Activated naive CD8-positive, alpha-beta T cell treated with anti-CD3 and anti-CD28 coated beads for 36 hours (primary cell): ENCODE measurements at places on chromosomes 1 and 21. TPM values are rescaled to one million over a fixed set of nuclear protein-coding genes. Genes with fewer than 3 reads are reported as not detected.

The ESPN gene
- total RNA-seq: 0.44 TPM

The PADI1 gene
- total RNA-seq: not detected

The EMC1 gene
- 49.9 TPM for total RNA-seq

The KRTAP7-1 gene
- not detected for total RNA-seq

The USH2A gene
- not detected for total RNA-seq

The FMO1 gene
- total RNA-seq: not detected

The PLA2G2D gene
- not detected for total RNA-seq

The ANGPTL7 gene
- total RNA-seq: not detected

The SPRR1A gene
- total RNA-seq: not detected

The SPATA21 gene
- not detected for total RNA-seq

- DNase-seq: no peak
Measured at GRCh38 chr1:99590578-99591209, 55.2 kb upstream of the PALMD start.

DNA sequence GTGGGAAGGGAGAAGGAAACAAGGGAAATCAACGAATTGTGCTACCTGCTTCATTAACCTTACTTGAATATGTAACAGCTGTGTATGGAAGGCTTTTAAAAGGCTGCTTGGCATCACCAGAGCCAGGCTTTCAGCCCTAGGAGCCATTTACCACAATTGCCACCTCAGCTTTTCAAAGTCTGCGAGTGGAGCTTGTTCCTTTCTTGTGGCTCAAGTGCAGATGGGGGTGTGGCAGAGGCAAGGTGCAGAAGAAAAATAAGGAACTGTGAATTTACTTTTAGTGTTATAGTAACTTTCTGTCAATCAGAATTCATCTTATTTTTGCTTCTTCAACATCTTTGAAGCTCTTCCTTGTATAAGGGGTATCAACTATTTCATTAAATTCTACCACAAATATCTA is 17.6 kb downstream of the CLCA2 start:
- no peak for DNase-seq

- no peak for DNase-seq
Measured at GRCh38 chr1:59137968-59138367, 158.9 kb upstream of the FGGY start.

DNA sequence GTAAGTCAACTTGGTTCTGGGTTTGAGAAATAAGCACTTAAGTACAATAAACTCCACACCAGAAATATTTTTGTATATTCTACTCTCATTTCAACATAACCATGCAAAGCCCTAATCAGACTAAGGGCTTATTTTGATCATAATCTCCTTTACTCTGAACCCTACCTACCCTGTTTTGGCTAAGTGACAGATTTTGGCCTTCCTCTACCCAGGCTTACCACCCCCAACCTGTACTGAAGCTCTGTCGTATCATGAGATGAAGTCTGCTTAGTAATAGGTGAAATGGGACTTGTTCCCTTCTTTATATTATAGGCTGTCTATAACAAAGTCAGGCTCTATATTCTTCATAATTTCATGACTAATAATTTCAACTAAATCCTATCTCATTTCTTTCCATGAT is 135.5 kb downstream of the RERE start:
- no peak for DNase-seq

DNA sequence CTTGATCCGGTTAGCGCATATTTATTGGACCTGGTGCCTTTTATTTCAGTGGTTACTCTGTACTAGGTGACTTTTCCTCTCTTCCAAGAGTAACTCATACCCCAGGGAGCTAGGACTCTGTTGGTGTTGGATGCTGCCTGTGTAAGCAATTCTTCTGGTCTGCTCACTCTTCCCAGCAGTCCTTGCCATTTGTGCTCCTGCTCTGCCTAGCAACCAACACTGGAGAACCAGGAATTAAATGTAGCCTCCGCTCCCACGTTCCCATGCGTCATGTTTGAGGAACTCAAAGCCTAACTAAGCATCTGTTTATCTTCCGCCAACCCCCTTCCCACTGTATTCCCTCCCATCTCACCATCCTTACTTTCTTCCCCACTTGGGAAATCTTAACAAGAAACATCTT is 65.7 kb upstream of the RAVER2 start:
- DNase-seq: no peak

GRCh38 chr1:92458146-92458545 is 28.6 kb downstream of the GFI1 start:
- DNase-seq: no peak

DNA sequence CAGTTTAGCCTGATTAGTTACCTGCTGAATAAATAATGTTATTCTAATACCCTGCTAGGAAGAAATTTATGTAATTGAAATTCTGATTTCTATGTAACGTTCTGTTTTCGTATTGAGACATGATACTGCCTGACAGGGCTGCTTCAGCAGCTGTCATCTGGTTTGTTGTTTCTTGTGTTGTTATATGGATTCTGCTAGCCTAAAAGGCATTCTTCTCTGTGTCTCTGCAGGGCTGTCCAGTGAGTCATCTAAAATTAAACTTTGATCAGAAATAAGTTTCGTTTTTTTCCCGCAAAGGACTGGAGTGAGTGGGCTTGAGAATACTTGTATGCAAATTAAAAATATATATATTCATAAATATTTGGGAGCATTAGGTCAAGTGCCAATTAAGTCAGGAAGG is 93.0 kb downstream of the DYRK1A start:
- DNase-seq: no peak

- DNase-seq: no peak
Measured at GRCh38 chr1:160666079-160666442, 19.2 kb upstream of the SLAMF1 start.

DNA sequence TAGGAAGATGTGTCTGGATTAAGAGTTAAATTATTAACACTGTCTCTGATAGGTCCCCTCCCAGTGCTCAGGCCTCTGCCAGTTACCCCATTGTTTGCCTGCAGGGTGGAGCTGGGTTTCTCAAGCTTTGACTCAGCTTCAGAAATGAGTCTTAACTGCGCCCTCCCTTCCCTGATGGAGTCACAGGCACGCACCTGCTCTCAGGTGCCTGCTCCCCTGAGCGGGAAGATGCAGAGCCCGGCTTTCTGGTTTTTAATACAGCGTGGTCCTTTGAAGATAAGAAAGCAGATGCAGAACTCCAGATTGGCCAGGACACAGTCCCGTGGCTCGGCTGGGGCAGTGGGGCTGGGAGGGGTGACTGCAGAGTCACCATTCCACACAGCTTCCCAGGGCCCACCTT is 3.2 kb upstream of the SPRR4 start:
- no peak for DNase-seq

DNA sequence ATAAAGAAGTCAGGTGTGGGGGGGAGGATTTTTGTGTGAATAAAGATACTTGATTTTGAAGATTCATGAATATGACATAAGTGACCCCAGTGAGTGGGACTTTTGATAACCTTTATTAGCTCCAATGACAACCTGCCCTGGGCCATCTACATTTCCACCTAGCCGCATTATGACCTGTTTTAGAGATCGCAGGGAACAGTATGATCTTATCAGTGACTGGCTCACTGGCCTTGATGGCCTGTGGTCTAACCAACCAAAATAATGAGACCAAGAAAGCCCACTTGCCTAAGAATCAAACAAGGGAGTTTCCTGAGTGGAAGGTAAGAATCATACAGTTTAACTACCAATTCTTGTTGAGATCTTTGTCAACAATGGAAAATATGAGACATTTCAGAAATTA is 1.8 kb downstream of the ELAPOR1 start:
- DNase-seq: peak; percentile 52

DNA sequence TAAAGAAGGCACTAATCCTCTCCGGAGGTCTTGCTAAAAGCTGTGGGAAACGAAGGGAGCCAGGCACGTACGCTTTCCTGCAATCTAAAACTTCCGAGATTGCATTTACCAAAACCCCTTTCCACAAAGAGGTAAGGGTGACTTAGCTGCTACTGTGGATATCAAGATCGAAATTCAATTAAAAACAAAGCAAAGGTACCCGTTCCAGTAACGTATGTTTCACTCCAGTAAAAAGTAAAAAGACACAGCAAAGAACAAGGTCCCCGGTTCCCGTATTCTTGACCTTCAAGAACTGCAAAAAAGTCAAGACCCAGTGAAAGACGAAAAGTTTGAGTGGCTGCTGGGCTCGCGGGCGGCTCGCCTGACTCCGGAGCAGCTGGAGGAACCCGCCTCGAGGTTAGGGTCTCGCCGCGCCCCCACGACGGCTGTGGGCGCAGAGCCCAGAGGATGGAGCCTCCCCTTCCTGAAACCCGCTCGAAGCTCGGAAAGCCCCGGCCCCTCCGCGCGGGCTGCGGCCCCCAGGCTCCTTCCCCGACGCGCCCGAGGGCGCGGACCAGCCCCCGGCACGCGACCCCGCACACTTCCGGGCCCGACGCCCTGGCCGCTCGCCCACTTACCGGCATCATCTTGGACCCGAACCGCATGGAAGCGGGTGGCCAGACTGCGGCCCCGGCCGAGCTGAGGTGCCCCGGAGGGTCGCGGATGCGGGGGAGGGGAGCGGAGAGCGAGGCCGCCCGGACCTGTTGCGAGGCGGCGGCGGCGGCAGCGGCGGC is 524 bp downstream of the TP53BP2 start:
- peak; percentile 68 for DNase-seq

DNA sequence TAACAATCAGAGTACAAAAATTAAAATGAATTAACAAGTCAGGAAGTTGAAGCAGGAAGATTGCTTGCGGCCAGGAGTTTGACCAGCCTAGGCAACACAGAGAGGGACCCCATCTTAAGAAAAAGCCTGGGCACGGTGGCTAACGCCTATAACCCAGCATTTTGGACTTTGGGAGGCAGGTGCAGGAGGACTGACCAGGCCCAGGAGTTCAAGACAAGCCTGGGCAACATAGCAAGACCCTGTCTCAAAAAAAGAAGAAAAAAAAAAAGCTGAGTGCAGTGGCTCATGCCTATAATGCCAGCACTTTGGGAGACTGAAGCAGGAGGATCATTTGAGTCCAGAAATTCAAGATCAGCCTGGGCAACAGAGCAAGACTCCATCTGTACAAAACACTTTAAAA is 38.5 kb downstream of the TESK2 start:
- DNase-seq: no peak

GRCh38 chr1:241582921-241583321 is 50.7 kb downstream of the KMO start:
- DNase-seq: no peak

- no peak for DNase-seq
Measured at GRCh38 chr1:26854906-26855305, 8.0 kb upstream of the SFN start.
